ENCODE measurements at places on chromosomes 3 and 15. TPM values are rescaled to one million over a fixed set of nuclear protein-coding genes. Genes with fewer than 3 reads are reported as not detected.

The RPL29 gene
- 1,152 TPM for total RNA-seq

The CHL1 gene
- not detected for total RNA-seq

The DOCK3 gene
- 1.5 TPM for total RNA-seq

The POC1A gene
- 1.3 TPM for total RNA-seq

The C3orf62 gene
- total RNA-seq = 8.6 TPM

The SLC9C1 gene
- not detected for total RNA-seq

The PLA1A gene
- not detected for total RNA-seq

The ERC2 gene
- not detected for total RNA-seq

The PXYLP1 gene
- total RNA-seq = 18.6 TPM

The CCR9 gene
- total RNA-seq = 0.66 TPM

The GPR15 gene
- 11.5 TPM for total RNA-seq

The SCN5A gene
- not detected for total RNA-seq

- H3K27me3 ChIP-seq = no peaks in the 10 kb centered on the region
- H3K4me1 ChIP-seq = no peaks in the 10 kb centered on the region
- peaks cover 6% of the 10 kb centered on the region for H3K36me3 ChIP-seq
- H3K27ac ChIP-seq = no peak overlapping the region
- no peak overlapping the region for H3K4me3 ChIP-seq
- no peak for DNase-seq
Observed at GRCh38 chr3:11559816-11560633, 83.7 kb downstream of the VGLL4 start.

DNA sequence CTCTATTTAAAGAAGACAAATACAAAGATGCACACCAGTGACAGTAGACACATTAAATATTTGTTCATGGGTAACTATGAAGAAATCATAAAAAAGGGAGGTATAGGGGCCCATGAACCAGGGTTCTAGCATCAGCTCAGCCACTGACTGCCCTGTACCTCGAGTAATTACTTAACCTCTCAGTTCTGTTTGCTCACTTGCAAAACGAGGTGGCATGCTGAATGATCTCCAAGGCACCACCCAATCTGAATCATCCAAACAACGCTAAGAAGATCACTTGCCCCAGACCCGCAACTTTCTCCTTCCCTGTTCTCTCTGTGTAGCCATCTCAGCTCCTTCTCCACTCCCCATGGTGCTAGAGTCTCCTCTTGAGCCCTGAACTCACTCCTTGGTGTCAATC, 374.7 kb downstream of the VPS13C start:
- no peaks in the 10 kb centered on the region for H3K27me3 ChIP-seq
- H3K4me3 ChIP-seq = no peak overlapping the region
- no peaks in the 10 kb centered on the region for H3K4me1 ChIP-seq
- no peak overlapping the region for H3K27ac ChIP-seq
- no peak for DNase-seq
- H3K36me3 ChIP-seq = no peaks in the 10 kb centered on the region

DNA sequence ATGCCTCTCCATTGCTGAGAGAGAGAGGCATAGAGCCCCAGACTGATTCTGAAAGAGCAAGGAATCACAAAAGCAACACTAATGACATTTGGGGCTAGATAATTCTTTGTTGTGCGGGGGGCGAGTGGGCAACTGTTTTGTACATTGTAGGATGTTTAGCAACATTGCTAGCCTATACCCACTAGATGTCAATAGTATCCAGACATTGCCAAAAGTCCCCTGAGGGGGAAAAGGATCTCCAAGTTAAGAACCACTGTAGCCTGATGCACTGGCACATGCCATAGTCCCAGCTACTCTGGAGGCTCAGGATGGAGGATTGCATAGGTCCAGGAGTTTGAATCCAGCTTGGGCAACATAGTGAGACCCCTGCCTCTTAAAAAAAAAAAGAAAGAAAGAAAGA, 22.8 kb upstream of the GOLM2 start:
- H3K27ac ChIP-seq = no peak overlapping the region
- no peak overlapping the region for H3K4me3 ChIP-seq
- H3K36me3 ChIP-seq = no peaks in the 10 kb centered on the region

DNA sequence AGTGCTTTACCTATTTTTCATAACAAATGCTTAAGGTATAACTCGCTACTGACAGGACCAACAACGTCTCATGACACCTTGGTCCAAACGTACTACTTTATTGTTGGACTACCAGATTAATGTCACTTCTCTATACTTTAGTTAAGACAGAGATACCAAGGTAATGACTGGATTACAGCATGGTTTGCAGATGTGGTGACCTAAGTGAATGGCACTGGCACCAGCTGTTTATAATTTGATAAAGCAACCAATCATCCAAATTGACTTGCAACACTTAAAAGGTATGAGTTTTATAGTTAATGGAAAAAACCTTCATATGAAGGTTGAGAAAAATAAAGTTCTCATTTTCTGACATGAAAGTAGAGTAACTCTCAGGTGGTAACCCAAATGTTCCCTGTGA, 209.0 kb downstream of the NEK10 start:
- no peaks in the 10 kb centered on the region for H3K4me1 ChIP-seq
- no peak for DNase-seq
- no peaks in the 10 kb centered on the region for H3K27me3 ChIP-seq

DNA sequence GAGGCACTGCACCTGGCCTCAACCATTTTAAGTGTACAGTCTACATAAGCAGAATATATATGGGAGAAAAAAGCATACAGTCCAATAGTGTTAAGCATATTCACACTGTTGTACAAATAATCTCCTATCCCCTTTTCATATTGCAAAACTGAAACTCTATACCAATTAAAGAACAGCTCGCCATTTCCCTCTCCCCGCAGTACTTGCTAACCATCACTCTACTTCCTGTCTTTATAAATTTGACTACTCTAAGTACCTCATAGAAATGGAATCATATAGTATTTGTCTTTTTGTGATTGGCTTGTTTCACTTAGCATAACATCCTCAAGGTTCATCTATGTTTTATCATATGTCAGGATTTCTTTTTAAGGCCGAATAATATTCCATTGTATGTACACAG, 21.6 kb upstream of the TASOR start:
- peaks cover 11% of the 10 kb centered on the region for H3K4me1 ChIP-seq
- H3K27ac ChIP-seq = no peak overlapping the region
- no peaks in the 10 kb centered on the region for H3K36me3 ChIP-seq

- no peaks in the 10 kb centered on the region for H3K27me3 ChIP-seq
- no peaks in the 10 kb centered on the region for H3K36me3 ChIP-seq
- H3K27ac ChIP-seq = no peak overlapping the region
- DNase-seq = no peak
Observed at GRCh38 chr15:76084256-76084655, 24.5 kb downstream of the TMEM266 start.

- no peaks in the 10 kb centered on the region for H3K36me3 ChIP-seq
- DNase-seq = no peak
- H3K27me3 ChIP-seq = no peaks in the 10 kb centered on the region
- H3K27ac ChIP-seq = no peak overlapping the region
Observed at GRCh38 chr15:57455929-57456328, 79.6 kb downstream of the CGNL1 start.

- H3K4me1 ChIP-seq = no peaks in the 10 kb centered on the region
- H3K27me3 ChIP-seq = no peaks in the 10 kb centered on the region
- H3K36me3 ChIP-seq = no peaks in the 10 kb centered on the region
- no peak overlapping the region for H3K4me3 ChIP-seq
- DNase-seq = no peak
Observed at GRCh38 chr3:14540821-14541385, 761 bp upstream of the GRIP2 start.

GRCh38 chr15:83905556-83906273, 251.8 kb downstream of the ADAMTSL3 start:
- DNase-seq = no peak
- no peak overlapping the region for H3K27ac ChIP-seq
- no peak overlapping the region for H3K4me3 ChIP-seq
- no peaks in the 10 kb centered on the region for H3K4me1 ChIP-seq

GRCh38 chr3:197906850-197907187, 43.2 kb upstream of the RPL35A start:
- H3K4me3 ChIP-seq = no peak overlapping the region
- DNase-seq = no peak
- no peaks in the 10 kb centered on the region for H3K27me3 ChIP-seq
- H3K36me3 ChIP-seq = no peaks in the 10 kb centered on the region
- H3K4me1 ChIP-seq = peaks cover 6% of the 10 kb centered on the region

- DNase-seq = no peak
- H3K27ac ChIP-seq = no peak overlapping the region
- H3K27me3 ChIP-seq = no peaks in the 10 kb centered on the region
- H3K36me3 ChIP-seq = no peaks in the 10 kb centered on the region
- no peaks in the 10 kb centered on the region for H3K4me1 ChIP-seq
Observed at GRCh38 chr3:141080431-141080830, 29.3 kb downstream of the SPSB4 start.

- H3K4me1 ChIP-seq = no peaks in the 10 kb centered on the region
- DNase-seq = no peak
- H3K27me3 ChIP-seq = peaks cover 6% of the 10 kb centered on the region
- no peak overlapping the region for H3K4me3 ChIP-seq
Observed at GRCh38 chr15:89374086-89374981, 39.7 kb upstream of the POLG start.

DNA sequence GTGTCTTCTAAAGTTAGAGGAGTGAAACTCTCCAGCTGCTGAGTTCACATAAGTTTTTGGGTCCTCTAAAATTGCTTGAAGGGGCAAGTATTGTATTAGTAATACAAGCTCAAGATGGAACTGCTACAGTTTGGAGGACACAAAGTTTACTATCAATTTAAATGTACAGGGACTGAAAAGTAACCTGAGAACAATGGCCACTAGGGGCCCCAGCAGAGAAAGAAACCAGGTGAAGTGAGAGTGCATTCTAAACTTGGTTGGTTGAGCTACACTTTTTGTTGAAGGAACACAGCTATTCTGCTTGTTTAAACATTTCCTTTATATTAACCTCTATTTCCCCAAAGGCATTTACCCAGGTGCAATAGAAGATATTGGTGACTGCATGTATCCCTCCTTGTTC, 755.5 kb downstream of the GBE1 start:
- no peak overlapping the region for H3K27ac ChIP-seq
- H3K27me3 ChIP-seq = no peaks in the 10 kb centered on the region
- H3K4me1 ChIP-seq = no peaks in the 10 kb centered on the region
- no peaks in the 10 kb centered on the region for H3K36me3 ChIP-seq
- no peak for DNase-seq
- H3K4me3 ChIP-seq = no peak overlapping the region

- H3K27me3 ChIP-seq = no peaks in the 10 kb centered on the region
- DNase-seq = no peak
- no peaks in the 10 kb centered on the region for H3K36me3 ChIP-seq
- H3K27ac ChIP-seq = no peak overlapping the region
- no peaks in the 10 kb centered on the region for H3K4me1 ChIP-seq
Observed at GRCh38 chr3:127120851-127121647, 71.9 kb upstream of the PRR23E start.

DNA sequence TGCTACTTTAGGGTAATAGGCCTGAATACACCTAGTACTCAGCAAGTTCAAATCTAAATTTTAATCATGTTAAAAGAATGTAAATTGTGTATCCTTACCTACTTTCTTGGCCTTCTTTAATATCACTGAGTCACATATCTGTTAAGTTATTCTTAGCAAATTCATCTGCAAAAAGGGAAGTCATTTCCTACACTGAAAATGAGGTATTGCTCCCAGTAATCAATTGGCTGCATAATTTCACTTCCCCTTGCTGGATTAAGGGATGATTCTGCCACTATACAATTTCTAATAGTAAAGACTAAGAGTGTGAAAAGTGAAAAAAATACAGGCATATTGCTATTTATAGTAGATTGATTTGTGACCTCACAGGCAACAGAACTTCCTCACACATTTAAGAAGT, 47.8 kb downstream of the CCDC54 start:
- H3K4me1 ChIP-seq = peaks cover 1% of the 10 kb centered on the region
- no peak overlapping the region for H3K27ac ChIP-seq
- DNase-seq = no peak
- no peaks in the 10 kb centered on the region for H3K27me3 ChIP-seq

GRCh38 chr15:67190813-67191212, 63.6 kb downstream of the AAGAB start:
- no peaks in the 10 kb centered on the region for H3K36me3 ChIP-seq
- no peak overlapping the region for H3K4me3 ChIP-seq
- no peak for DNase-seq

GRCh38 chr3:140505213-140505612, 172.7 kb upstream of the TRIM42 start:
- H3K4me1 ChIP-seq = no peaks in the 10 kb centered on the region
- no peak overlapping the region for H3K27ac ChIP-seq
- H3K4me3 ChIP-seq = no peak overlapping the region

Measured in naive thymus-derived CD4-positive, alpha-beta T cell (primary cell).